ENCODE measurements at places on chromosomes 4 and X.

GRCh38 chrX:28550331-28550872 lies 36.8 kb upstream of the IL1RAPL1 start:
- DNase-seq: no peak

- DNase-seq: no peak
Measured at GRCh38 chrX:129316461-129316860, 206.8 kb downstream of the SMARCA1 start.

- DNase-seq: no peak
Measured at GRCh38 chr4:125420526-125420925, 105.8 kb downstream of the FAT4 start.

DNA sequence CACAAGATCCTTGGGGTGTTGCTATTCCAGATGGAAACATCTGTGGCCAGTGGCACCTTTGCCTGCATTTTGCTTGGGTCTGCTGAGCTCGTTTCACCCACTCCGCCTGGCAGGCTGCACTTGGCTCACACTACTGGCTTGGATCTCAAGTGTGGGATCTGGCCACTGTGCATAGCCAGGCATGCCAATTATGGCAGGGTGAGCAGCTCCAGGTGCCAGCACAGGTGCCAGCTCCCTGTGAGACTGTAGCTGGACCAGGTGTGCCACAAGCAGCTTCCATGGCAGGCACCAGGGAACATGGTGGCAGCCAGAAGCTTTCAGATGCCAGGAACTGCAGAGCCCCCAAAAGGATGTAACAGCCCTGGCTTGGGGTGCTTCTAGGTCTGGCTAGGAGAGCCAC lies 463.8 kb upstream of the PABPC4L start:
- no peak for DNase-seq

GRCh38 chr4:53346920-53347852 lies 18.7 kb downstream of the SCFD2 start:
- peak; percentile 16 for DNase-seq

DNA sequence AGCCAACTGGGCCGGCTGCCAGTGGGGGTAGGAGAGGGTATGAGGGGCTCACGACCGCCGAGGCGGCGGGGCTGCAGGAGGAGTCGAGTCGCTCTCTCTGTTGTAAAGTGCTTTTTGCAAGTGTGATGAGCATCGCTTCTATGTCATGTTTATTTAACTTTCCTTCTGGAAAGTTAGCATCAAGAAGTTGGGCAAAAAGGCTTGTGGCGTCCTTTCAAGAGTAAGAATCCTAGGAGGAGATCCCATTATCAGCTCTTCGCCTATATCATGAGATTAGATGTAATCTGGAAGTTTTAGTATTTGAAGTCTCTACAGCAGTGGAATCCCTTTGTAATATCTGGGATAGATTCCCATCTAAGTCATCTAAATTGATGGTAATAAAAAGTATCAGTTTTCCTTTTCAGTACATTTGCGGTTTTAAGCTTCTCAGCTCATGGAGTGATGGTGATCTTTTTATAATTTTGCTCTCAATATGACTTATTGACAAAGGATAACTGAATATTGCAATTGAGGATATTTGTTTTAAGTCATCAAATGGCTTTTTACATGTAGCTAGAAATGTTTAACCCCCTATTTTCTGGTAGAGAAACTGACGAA lies 1.7 kb downstream of the GALNT7 start:
- DNase-seq: no peak

GRCh38 chr4:141560056-141560455 lies 76.3 kb upstream of the IL15 start:
- DNase-seq: no peak

DNA sequence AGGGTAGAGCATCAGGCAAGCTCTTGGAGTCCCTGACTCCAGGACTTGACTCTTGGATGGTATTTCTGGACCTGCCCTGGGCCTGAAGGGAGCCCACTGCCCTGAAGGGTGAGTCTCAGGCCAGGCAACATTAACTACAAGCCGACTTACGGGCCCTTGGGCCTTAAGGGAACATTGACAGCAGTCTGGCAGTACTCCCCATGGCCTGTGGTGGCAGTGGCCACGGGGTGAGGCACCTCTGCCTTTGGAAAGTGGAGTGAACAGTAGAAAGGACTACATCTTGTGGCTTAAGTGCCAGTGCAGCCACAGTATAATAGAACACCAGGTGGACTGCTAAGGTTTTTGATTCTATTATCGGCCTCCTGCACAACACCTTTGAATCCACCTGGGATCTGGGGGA lies 36.3 kb downstream of the SH3BGRL start:
- no peak for DNase-seq

DNA sequence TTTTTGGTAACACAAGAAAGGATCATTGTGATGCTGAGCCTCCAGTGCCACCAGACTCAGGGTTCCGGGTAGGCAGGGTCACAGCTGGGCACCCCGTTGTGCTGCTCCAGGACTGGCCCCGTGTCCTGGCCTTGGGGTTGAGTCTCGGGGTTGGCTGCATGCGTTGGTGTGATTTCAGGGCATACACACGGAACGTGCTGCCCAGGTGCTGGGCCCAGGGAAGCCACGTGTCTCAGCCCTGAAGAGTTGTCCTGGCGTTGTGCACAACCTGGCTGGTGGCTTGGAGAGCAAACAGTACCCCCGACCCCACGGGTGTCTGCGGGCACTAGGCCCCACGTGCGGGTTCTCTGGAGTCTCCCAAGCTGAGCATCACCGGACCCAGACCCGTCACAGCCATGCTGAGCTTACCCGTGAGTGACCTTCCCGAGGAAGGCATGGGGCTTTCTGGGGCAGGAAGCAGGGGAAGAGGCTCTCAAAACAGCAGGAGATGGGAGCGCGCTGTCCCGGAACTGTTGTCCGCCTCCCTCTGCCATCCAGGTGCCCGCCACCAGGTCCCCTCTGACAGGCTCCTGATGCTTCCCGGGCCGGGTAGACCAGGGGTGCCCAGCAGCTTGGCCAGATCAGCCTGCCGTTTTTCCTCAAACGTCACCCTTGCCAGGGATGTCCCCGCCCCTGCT lies 66.1 kb upstream of the ENPP6 start:
- DNase-seq: no peak

GRCh38 chr4:8699063-8699385 lies 106.5 kb downstream of the CPZ start:
- DNase-seq: no peak

DNA sequence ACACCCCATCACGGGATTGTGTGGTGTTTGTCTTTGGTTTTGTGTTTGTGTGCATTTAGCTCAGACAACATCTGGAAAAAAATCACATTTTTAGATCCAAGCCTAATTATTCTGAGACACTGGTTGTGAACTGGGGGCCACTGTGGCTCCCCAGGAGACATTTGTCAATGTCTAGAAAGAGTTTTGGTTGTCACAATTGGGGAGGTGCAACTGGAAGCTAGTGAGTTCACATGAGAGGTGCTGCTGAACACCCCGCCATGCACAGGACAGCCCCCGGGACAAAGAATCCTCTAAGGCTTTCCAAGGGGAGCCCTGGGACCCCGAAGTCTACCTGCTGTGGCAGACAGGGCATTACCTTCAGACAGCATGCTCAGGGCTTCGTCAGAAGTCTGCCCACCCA lies 26.5 kb downstream of the GPR143 start:
- DNase-seq: no peak

DNA sequence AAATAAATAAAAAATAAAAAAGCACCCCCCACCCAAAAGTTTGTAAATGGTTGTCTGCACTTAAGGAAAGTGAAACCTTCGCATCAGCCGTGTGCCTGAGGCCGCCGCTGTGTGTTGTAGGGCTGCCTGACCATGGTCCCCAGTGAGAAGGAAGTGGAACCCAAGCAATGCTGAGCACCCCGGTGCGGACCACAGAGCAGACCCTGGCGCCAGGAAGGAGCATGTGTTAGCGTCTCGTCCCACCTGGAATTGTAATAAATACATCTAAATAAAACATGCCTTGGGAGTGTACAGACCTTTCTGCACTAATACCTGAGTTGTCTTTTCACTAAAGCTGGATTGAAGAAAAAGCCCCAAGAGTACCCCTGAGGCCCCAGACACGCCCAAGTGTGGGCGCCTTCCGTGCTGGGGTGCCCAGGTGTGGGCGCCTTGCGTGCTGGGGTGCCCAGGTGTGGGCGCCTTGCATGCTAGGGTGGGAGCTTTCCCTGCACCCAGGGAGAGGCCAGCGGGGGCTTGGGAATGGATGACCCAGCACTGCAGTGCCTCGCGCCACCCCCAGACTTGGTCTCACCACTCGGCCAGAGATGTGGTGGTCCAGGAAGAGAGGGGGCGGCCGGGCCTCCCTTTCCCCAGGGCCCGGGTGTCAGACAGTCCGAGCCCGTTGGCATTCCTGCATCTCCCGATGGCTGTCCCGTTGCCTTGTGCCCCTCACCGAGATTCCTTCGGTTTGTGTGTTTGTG lies 33.7 kb downstream of the HTT-AS start:
- no peak for DNase-seq

GRCh38 chr4:66331761-66332160 lies 661.5 kb upstream of the EPHA5 start:
- peak; percentile 34 for DNase-seq

DNA sequence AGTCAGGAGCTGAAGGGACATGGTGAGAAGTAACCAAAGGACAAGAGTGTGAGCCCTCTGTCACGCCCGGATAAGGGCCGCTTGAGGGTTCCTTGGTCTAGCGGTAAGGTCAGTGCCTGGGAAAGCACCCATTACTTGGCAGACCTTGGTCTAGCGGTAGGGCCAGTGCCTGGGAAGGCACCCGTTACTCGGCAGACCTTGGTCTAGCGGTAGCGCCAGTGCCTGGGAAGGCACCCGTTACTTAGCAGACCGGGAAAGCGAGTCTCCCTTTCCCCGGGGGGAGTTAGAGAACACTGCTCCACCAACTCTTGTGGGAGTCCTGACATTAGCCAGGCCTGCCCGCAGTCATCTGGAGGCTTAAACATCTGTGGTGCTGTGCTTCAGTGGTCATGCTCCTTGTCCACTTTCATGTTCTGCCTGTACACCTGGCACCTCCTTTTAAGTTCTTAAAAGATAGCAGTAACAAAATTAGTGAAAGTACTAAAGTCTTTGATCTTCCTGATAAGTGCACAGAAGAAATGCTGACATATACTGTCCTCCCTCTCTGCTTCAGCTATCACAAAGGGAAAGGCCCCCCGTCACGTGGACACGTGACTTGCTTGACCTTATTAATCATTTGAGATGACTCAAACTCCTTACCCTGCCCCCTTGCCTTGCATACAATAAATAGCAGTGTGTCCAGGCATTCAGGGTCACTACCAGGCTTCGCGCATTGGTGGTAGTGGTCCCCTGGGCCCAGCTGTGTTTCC lies 9.3 kb upstream of the SEC24B start:
- no peak for DNase-seq

DNA sequence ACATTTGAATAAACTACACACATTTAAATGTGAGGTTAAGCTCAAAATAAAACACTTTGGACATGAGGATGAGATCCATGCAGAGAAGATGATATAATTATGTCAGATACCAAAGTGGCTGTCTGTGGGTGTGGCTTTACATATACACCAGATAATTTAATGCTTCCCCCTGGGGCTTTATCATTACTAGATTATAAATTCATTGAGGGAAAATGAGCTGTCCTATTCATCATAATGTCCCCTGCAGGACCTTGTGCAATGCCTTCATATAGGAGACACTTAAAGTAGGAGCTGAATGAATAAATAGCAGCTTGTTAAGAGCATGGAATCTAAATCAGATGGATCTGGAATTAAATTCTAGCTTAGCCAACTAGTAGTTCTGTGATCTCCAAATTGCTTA lies 49.7 kb downstream of the OTC start:
- no peak for DNase-seq

DNA sequence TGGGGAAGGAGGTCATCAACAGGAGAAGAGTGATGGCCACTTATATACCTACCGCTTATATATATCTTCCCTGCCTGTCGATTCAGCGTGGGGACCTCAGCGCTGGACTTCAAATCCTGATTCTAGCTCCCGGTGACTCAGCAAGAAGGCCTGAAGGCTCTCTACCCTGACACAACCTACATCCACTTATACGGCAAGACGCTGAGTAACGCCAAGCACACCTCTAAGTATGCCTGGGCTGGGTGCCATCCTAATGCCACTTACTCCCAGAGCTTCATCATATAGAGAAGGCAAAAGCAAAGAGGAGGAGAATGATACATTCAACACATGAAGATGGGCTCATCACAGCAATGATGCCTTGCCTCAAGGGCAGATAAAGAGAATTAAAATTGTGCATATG lies 198.3 kb downstream of the CHIC2 start:
- DNase-seq: no peak

DNA sequence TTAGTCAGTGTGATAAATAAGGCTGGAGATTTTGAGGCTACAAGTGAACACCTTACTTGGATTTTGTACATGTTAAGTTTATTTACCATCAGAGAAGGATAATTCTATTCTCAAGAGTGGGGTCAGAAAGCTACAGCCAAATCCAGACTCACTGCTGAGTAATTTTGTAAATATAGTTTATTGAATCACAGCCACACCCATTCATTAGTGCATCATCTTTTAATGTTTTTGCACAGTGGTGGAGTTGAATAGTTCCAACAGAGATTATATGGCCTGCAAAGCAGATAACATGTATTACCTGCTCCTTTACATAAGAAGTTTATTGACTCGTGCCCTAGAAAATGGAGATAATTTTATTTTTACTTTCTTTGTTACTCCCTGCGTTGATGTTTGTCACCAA lies 60.4 kb downstream of the PCDH18 start:
- DNase-seq: peak; percentile 33

- peak; percentile 78 for DNase-seq
Measured at GRCh38 chrX:72201836-72202536, 20.4 kb downstream of the PIN4 start.

GRCh38 chrX:75131973-75132627 lies 24.0 kb downstream of the ABCB7 start:
- no peak for DNase-seq

DNA sequence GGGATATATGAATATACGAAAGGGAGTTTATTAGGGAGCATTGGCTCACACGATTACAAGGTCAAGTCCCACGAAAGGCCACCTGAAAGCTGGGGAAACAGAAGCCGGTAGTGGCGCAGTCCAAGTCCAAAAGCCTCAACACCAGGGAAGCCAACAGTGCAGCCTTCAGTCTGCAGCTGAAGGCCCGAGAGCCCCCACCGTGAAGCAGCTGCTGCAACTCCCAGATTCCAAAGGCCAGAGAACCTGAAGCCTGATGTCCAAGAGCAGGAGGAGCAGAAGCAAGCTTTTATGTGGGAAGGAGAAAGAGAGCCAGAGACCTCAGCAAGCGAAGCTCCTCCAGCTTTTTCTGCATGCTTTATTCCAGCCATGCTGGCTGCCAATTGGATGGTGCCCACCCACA lies 275.8 kb downstream of the PTTG2 start:
- no peak for DNase-seq

DNA sequence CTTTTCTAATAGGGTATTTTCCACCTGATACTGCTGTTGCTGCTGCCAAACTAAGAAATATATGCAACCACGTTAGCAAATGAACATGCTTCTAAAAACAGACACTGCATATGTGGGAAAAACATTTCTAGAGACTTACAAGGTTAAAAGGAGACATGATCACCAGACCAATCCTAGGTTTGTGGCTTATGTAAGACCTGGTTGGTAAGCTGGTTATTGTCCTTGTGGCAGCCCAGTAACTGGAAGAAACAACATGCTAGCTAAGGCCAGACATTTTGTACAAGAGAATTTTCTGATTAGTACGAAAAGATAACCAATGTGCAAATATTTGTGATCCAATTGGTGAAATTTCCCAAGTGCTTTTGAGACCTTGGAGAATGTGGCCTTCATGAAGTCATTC lies 112.0 kb downstream of the AFF2 start:
- DNase-seq: no peak

- DNase-seq: no peak
Measured at GRCh38 chr4:58119298-58119697, 1009.1 kb upstream of the IGFBP7 start.

GRCh38 chr4:166902941-166903340 lies 331.4 kb downstream of the SPOCK3 start:
- no peak for DNase-seq

- DNase-seq: no peak
Measured at GRCh38 chrX:12329476-12329875, 191.2 kb downstream of the FRMPD4 start.
